ENCODE measurements at places on chromosomes 6 and 20.

DNA sequence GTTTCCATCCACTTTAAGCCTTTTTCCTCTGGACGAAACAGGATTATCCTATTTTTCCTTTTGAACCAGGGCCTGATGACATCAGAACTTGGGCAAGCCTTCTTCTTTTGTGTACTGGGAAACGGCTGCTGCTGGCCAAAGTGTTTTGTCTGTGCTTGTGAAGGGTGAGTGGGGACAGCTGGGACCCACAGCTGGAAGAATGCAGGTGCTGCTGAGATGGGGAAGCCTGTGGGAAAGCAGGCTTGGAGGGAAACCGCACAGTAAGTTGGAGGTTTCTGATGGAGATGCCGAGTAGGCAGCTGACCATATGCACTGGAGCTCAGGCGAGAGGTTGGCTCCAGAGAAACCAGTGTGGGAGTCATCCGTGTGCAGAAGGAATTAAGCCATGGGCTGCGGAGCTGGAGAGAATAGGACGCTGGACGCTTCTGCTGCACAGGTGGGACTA lies 8.5 kb upstream of the PSMG4 start:
- DNase-seq, result no peak

- no peak for DNase-seq
Measured at GRCh38 chr6:154301839-154302752, 54.5 kb downstream of the IPCEF1 start.

- DNase-seq, result no peak
Measured at GRCh38 chr20:35539756-35540212, 2.1 kb upstream of the ERGIC3 start.

GRCh38 chr6:18168264-18168663 lies 13.0 kb downstream of the KDM1B start:
- no peak for DNase-seq

DNA sequence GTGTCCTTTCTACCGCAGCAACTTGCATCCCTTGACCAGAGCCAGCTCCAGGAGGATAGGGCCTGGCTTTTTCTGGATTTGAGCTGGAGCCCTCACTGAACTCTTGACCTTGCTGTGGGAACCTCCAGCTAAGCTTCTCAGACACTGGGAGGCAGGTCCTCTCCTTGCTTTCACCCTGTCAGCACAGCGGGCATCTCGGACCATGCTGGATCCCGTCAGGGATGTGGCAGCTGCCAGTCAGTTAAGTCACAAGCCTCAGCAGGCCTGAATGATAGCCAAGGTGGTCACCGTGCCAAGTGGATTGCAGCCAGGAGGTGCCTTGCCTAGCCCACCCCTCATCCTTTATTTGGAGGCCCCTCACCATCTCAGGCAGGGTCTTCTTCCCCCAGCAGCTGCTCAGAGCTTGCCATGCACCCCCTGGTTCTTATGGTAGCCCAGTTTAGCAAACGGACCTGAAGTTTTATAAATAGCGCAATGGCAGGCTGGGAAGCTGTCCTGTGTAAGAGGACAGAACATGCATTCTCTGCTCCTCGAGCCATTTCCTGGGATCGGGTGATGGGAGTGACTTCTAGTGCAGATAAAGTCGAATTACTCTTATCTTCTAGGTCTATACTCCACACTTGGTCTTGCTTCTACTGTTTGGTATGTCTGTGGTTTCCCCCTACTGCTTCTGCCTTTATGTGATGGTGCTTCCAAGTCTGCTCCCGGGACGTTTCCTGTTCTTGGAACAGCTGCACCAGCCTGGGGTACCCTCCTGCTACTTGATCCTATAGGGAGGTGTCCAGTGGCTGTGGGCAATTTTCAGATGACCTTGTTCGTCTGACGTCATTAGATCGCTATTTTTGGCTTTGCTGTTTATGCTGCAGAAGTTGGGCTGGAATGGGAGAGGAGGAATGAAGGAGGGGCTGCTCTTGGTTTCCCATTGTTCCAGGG lies 7.1 kb upstream of the MYLK2 start:
- no peak for DNase-seq

- DNase-seq, result no peak
Measured at GRCh38 chr6:169885131-169885530, 133.7 kb downstream of the ERMARD start.

GRCh38 chr6:154403788-154404187 lies 47.2 kb upstream of the IPCEF1 start:
- no peak for DNase-seq

DNA sequence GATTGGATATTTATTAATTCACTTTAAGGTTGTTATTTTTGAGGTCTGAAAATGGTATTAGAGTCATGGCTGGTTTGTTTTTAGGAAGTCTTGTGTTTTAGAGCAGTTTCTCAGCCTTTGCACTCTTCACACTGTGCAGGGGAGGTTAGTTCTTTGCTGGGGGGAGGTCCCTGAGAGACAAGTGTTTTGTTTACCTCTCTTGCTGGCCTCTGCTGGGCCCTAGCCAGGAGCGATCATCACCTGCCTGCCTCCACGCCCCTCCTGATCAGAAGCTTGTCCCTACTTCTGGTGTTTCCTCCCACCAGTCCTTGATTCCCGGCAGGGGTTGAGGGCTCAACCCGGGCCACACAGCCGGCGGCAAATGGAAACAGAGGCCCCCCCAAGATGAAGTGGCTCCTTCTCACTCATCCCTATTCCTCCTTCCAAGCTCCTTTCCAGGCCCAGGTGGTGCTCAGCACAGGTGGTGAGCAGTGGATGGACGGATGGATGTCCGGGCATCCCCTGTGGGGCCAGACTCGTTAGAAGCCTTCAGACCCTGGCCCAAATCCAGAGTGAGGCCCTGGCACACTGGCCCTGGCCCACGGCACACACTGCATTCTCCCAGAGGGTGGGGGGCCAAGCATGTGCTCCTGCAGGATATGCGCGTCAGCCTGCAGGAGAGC lies 51.3 kb downstream of the GRM4 start:
- DNase-seq, result no peak

DNA sequence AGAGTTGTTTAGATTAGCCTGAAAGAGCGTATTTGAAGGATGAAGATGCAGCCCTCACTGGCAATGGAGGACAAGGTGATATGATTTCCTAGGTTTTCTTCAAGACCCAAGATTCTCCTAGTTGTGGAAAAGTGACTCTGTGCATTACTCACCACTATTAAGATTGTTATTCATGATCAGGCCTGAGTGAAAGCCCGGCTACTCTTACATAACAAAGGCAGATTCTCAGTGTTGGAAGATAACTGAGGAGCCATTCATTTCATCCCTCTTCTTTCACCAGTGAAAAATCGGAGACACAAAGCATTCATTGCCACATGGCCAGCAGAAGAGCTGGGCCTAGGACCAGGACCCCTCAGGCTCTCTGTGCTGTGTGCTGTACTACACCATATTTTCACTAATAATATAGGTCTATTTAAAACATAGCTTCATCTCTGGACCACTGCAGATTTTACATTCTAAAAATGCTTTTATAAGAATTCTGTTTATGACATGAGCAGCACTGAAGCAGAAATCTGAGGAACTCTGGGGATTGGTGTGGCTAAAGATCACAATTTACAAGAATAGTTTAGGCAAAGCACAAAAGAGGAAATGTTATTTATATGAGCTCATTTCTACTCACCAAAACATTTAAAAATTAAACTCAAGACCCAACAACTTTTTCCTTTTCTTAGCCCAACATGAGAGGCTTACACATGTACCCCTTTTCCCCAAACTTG lies 181.9 kb upstream of the CCN2 start:
- DNase-seq, result no peak

GRCh38 chr6:39391182-39391581 lies 68.7 kb upstream of the KCNK16 start:
- DNase-seq, result no peak

- no peak for DNase-seq
Measured at GRCh38 chr6:154921482-154921881, 73.6 kb upstream of the TIAM2 start.

DNA sequence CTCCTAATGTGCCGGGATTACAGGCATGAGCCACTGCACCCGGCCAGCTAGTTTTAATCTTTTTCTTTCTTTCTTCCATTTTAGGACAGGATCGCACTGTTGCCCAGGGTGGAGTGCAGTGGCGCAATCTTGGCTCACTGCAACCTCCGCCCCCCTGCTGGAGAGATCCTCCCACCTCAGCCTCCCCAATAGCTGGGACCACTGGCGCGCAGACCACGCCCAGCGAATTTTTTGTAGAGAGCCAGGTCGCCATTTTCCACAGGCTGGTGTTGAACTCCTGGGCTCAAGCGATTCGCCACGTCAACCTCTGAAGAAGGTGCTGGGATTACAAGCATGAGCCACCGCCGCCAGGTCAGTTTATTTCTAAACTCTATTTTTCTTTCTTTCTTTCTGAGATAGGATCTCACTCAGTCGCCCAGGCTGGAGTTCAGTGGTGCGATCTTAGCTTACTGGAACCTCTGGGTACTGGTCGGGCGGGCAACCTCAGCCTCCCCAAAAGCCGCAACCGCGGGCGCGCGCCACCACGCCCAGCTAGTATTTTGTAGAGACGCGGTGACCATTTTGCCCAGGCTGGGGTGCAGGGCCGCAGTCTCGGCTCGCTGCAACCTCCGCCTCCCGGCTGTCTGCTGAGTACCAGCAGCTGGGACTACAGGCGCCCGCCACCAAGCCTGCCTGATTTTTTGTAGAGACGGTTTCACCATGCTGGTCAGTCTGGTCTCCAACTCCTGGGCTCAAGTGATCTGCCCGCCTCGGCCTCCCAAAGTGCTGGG lies 20.0 kb upstream of the LIN28B start:
- no peak for DNase-seq

DNA sequence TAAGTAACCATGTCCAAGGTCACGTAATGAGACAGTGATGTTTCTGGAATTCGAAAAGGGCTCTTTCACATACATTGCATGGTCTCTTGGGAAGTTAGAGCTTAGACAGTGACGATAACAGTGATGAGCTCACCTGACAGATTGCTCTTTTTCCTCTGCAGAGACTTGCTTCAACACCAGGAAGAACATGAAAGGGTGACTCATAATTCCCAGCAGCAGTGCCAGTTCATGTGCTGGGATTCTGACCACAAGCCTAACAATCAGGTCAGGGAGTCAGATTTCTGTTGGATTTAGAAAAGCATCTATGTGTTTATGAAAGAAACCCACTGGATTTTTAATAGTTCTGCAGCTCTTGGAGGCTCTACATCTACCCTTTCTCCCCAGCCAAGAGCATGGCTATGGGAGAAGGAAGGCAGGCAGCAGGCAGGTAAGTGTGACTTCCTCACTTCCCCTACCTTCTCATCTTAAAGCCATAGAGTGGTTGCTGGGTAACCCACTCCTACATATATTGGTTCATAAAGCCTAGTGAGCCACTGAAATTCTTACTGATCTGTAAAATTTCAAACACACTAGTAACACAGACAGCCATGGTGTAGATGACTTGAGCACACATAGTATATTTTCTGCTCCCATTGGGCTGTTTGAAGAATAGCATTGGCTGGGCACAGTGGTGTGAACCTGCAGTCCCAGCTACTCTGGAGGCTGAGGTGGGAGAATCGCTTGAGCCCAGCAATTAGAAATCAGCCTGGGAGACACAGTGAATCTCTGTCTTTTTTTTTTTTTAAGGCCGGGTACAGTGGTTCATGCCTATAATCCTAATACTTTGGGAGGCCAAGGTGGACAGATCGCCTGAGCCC lies 44.4 kb upstream of the LOC128125822 start:
- no peak for DNase-seq

- DNase-seq, result no peak
Measured at GRCh38 chr6:154487367-154488247, 22.9 kb downstream of the CNKSR3 start.

DNA sequence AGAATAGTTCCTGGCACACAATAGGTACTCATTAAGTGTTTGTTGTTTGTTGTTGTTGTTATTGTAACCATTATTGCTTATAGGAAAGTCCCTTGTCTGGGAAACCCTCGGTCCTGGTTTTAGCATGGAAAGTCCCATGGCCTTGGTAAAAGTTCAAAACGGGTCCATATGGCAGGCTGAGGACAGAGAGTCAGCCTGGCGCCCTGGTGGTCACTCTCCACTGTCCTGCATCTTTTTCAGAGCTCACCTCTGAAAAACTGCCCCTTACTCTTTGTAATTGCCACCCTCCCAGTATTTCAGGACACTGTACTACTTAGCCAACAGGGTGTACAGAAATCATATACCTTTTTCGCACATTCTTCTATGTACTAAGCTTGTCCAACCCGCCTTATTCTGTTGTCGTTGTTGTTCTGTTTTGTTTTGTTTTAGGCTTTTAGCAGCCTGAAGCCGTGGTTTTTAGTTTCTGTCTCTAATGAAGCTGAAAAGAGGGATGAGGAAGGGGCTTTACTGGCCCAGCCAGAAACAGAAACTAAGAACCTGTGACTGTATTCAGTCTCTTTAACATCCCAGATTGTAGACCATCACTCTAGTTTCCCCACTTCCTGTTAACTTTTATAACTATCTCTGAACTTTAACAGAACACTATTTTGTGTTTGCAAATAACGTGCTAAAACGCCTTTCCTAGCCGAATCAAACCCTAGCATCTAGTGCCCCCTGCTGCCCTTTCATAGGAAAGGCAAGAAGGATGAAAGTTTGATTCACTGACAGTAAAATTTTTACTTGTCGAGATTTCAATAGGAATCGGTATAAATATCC lies 7.6 kb upstream of the TMEM14A start:
- DNase-seq, result peak; percentile 45

- DNase-seq, result no peak
Measured at GRCh38 chr6:28742668-28743270, 181.0 kb downstream of the TRIM27 start.

- no peak for DNase-seq
Measured at GRCh38 chr6:139287868-139288267, 3.9 kb downstream of the TXLNB start.

GRCh38 chr6:21881969-21882465 lies 288.5 kb downstream of the SOX4 start:
- DNase-seq, result no peak

DNA sequence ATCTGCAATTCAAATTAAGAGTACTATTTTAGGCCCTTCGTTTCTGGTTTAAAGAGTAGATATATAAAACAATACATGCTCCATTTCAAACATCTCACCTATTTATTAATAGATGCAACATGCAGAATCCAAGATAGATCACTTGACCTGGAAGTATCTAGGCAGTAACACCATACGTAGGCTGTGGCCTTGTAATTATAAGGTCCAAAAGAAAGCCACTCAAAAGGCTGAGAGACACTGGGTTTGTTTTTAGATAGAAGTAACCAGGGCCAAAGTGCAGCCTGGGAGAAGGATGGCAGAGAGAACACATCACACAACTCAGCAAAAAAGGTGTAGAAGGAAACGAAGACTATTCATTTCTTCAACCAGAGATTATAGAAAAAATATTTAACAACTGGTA lies 8.4 kb upstream of the GFOD1 start:
- DNase-seq, result no peak

GRCh38 chr6:102387326-102388033 lies 994.0 kb downstream of the GRIK2 start:
- DNase-seq, result no peak

- DNase-seq, result no peak
Measured at GRCh38 chr6:106094261-106094963, 8.3 kb downstream of the PRDM1 start.

GRCh38 chr6:16774437-16774836 lies 13.2 kb upstream of the ATXN1 start:
- DNase-seq, result no peak

Measured in stimulated activated CD8-positive, alpha-beta memory T cell treated with anti-CD3 and anti-CD28 coated beads, Interleukin-4, amount 100 ng/mL, for 1 hour (primary cell).